Mesangial cell (primary cell): ENCODE measurements at places on chromosomes 16 and 17. TPM values are rescaled to one million over a fixed set of nuclear protein-coding genes. Genes with fewer than 3 reads are reported as not detected.

The WNK4 gene
- total RNA-seq, result 4.8 and 6.7 TPM in 2 replicates

The MYH8 gene
- total RNA-seq, result not detected in 2 replicates

The SEZ6L2 gene
- total RNA-seq, result 13.0 and 66.6 TPM in 2 replicates

The CTF1 gene
- 2.8 and 6.8 TPM in 2 replicates for total RNA-seq

The PLCD3 gene
- total RNA-seq, result 74.5 and 178 TPM in 2 replicates
